Tongue (tissue), 3 donors: ENCODE measurements at places on chromosomes 3 and 15.

DNA sequence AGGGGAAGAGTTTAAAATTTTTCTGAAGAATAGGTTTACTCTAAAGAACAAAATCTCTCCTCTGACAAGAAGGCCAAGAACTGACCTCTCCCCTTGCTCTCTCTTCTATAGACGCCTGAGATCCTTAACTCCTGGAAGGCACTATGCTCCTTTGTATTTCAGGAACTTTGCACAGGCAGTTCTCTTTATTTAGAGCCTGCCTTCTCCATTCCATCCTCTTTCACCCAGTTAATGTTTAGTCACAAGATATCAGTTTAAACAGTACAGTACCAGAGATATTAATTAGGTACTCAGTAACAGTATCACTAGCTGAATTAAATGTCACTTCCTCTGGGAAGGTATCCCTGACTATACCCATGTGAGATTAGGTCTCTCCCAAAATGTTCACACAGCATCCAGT, 33.5 kb downstream of the HERC1 start:
- DNase-seq, result no peak

- DNase-seq, result no peak
These were observed 8.0 kb downstream of the EPHB1 start for GRCh38 chr3:134803051-134803505.

DNA sequence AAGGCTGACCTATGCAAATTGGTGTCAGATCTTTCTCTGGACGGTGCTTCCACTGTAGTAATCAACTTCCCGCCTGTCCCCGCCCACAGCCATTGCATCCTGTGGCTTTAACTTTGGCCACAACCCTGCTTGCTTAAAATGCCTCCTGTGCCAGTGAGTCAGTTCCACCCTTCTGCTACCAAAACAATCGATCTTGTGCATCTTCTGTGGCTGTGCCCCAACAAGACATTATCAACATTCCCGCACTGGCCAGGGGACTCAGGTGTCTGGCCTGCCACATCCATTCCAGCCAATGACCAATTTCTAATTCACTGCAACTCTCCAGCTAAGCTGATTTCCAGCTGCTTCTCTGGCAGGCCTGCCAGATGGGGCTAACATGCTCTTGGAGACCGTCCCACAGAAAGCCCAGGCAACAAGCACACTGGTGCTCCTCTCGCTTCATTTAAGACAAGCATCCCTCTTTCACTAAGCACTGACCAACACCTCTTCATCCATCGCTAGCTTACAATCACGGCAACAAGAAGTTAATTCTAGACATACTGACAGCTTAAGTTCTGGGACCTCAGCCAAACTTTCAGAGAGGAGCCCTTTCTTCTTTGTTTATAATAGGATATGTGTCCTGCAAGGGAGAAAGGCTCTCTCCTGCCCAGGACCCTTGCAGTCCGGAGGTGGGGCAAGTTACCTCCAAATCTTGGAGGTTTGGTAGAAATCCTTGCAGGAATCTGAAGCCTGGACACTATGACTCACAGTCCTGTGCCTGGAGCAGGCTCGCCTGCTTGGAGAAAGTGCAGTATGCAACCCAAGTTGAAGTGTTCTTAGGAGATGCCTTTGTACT, 6.7 kb downstream of the CA12 start:
- peak; percentile 81 for DNase-seq

DNA sequence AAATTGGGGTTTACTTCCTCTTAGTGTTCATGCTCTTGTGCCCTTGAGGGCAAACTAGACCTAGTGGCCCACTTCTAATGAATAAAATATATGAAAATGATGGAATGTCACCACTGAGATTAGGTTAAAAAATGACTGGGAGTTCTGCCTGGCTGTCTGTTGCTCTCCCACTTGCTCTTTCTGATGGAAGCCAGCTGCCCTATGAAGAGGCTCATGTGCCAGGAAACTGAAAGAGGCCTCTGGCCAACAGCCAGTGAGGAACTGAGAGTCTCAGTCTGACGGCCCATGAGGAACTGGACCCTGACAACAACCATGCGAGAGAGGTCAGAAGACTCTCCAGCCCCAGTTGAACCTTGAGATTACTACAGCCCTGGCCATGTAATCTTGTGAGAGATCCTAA, 107.1 kb upstream of the FHIT start:
- DNase-seq, result peak; percentile 92

DNA sequence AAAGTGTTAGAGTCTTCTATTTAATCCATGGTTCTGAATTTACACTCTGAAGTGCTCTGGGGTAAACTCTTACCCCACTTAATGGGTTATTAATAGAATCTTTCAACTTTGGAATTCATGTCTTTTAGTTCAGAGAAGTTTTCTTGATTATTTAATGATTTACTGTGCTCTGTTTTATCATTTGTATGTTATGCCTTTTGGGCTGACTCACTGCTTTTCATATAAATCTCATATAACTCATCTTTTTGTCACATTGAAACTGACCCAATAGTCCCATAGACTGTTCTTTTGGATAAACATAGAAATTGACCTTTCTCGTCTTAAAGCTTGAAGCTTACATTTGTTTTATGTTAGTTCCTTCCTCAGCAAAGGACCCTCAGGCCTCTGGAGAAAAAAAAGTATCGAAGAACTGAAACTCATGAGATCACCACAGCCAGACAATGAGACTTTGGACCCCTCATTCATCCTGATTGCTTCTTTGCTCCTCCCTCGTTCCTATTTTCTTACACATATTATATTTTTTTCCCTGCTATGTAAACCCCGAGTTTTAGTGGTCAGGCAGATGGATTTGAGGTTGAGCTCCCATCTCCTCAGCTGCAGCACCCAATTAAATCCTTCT, 229.1 kb upstream of the CBLB start:
- DNase-seq, result no peak

- peak; percentile 52 for DNase-seq
These were observed 64.7 kb upstream of the EPHB3 start for GRCh38 chr3:184496933-184497332.

- DNase-seq, result no peak
These were observed 31.6 kb downstream of the LRIG1 start for GRCh38 chr3:66469220-66469640.

DNA sequence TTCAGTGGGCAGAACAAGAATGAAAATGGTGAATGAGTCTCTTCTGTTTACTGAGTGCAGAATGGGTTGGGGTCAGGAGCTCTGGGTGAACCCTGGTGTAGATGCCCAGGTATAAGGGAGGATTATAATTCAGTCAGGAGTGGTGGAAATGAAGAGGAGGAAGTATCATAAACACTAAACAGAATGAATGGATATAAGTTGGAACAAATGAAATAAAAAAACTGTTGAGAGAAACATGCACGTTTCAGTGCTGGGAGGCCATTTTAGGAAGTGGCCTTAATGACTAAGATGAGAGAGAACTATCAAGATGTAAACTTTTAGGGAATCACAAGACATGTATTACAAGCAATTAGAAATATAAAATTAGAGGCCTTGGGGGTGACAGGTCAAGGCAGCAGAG, 32.8 kb upstream of the LEKR1 start:
- DNase-seq, result no peak

GRCh38 chr3:147355084-147355752, 51.1 kb downstream of the ZIC4 start:
- no peak for DNase-seq
